ENCODE measurements at places on chromosomes 2 and 18.

GRCh38 chr2:72139471-72139873, 8.2 kb downstream of the CYP26B1 start:
- no peaks in the 10 kb centered on the region for H3K27me3 ChIP-seq
- DNase-seq = no peak
- H3K36me3 ChIP-seq = peaks cover 32% of the 10 kb centered on the region
- H3K27ac ChIP-seq = peak overlapping the region; percentile 98
- peak overlapping the region; percentile 95 for H3K4me3 ChIP-seq
- H3K4me1 ChIP-seq = peaks cover 83% of the 10 kb centered on the region

DNA sequence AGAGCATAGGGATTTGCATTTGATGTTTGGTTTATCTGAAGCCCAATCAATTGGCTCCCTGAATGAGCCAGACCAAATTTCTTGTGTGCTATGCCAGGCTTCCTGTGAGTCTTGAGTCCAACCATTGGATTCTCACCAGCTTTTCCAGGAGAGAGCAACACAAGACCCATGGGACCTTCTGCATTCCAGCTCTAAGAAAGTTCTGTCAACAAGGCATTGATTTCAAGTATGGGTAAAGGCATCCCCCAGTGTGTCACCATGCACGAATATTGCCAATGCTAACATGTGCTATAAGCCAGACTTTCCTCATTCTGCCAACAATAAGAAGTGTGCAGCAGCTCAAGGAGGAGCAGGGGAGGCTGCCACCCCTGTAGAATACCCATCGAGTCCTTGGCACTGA, 266.6 kb downstream of the ETAA1 start:
- H3K27me3 ChIP-seq = no peaks in the 10 kb centered on the region
- no peak overlapping the region for H3K4me3 ChIP-seq
- peaks cover 8% of the 10 kb centered on the region for H3K36me3 ChIP-seq
- peaks cover 12% of the 10 kb centered on the region for H3K4me1 ChIP-seq
- no peak for DNase-seq
- H3K27ac ChIP-seq = no peak overlapping the region

DNA sequence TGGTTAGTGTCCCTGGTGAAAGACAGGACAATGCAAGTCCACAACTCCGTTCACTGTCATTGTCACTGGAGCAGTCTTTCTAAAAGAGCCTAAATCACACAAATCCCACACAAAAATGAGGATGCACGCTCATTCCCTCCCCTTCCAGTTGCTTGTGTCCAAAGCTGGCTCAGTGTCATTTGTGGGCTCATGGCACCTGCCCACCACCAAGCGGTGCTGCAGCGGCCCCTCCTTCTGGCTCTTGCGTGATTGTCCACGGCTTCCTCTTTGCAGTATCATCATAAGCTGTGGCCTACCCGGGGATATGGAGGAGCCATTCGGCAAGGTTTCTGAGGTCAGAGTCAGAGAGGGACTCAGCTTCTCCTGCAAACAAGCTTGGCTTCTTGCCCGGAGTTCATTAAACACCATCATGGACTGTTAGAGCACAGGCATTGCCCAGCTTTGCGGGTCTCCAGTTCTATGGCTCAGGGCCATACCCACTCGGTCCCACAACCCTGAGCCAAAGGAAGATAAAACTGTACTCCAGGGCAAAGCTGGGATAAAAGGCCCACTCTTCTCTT, 179.4 kb upstream of the AGAP1 start:
- DNase-seq = no peak
- H3K27me3 ChIP-seq = no peaks in the 10 kb centered on the region
- H3K4me1 ChIP-seq = peaks cover 1% of the 10 kb centered on the region
- H3K4me3 ChIP-seq = no peak overlapping the region
- no peaks in the 10 kb centered on the region for H3K36me3 ChIP-seq

DNA sequence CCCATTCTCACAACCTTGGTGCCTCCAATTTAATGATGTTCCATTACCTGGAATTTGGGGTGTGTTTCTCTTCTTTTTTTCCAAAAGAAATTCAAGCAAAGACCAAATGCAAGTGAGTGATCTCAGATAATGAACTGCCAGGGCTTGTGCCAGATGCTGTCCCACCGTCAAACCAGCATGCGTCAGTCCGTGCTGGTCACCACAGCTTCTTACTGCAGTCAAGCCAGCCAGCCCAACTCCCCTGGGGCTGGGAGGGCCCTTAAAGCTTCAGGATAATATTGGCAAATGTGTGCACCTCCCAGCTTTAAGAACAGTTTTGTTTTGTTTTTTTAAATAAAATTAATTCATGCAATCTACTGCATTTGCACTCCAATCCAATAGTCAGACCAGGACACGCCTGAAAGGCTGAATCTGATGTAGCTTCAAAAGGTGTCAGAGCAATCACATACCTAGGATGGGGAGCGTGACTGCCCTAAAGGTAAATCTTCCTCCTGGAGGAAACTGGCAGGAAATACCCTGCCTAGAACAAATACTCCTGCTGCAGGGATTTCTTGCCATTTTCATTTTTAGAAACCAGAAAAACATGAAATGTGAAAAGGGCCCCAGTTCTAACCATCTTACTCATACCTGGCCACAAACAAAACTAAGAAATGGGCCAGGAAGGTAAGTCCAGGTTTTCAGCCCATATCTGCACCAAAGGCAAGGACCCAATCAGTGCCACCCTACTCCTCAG, 26.8 kb upstream of the SP3 start:
- peaks cover 39% of the 10 kb centered on the region for H3K4me1 ChIP-seq
- no peaks in the 10 kb centered on the region for H3K27me3 ChIP-seq
- no peak overlapping the region for H3K4me3 ChIP-seq
- H3K27ac ChIP-seq = peak overlapping the region; percentile 48

DNA sequence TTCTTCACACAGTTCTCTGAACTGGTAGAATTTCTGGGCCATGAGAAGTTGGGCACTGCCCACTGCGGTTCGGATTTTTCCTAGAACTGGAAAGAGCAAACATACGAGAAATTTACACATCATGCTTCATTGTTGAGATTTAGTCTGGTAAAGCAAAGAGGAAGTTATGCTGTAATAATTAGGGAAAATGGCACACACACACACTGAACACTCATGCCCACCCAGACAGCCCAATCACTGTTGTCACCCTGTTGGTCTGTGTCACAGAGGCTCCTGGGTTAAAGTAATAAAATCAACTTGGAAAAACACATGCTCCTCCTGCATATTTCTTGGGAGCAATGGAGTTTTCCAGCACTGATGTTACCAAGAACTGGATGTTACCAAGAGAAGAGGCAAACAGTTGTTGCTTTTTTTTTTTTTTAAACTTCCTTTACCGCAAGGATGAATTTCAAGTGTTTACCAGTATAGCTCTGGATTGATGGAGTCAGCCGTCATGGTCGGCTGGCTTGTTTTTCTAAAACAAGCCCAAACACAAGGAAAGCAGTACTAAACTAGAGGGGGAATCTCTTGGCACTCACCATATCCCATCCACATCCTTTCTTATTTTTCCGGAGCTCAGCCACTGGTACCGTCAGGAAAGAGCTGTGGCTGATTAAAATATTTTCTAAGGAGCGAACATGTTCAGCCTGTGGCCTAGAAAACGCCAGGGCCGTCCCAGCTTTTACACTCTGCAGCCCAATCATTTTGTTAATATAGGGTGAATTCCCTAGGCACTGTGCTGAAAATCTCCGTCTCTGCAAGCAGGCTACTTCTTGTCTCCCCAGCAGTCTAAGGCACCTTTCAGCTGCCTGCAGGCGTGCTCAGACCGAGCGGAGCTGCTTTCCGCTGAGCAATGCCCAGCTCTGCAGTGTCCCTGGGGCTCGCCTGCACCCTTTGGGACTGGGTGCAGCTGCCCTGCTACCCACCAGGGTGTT, 58.9 kb downstream of the TGIF1 start:
- H3K4me1 ChIP-seq = peaks cover 16% of the 10 kb centered on the region
- H3K27me3 ChIP-seq = no peaks in the 10 kb centered on the region
- no peak overlapping the region for H3K4me3 ChIP-seq
- no peaks in the 10 kb centered on the region for H3K36me3 ChIP-seq

GRCh38 chr2:199950396-199950795, 4.9 kb downstream of the TYW5 start:
- no peak overlapping the region for H3K27ac ChIP-seq
- peaks cover 13% of the 10 kb centered on the region for H3K4me1 ChIP-seq
- peaks cover 14% of the 10 kb centered on the region for H3K36me3 ChIP-seq
- DNase-seq = no peak

DNA sequence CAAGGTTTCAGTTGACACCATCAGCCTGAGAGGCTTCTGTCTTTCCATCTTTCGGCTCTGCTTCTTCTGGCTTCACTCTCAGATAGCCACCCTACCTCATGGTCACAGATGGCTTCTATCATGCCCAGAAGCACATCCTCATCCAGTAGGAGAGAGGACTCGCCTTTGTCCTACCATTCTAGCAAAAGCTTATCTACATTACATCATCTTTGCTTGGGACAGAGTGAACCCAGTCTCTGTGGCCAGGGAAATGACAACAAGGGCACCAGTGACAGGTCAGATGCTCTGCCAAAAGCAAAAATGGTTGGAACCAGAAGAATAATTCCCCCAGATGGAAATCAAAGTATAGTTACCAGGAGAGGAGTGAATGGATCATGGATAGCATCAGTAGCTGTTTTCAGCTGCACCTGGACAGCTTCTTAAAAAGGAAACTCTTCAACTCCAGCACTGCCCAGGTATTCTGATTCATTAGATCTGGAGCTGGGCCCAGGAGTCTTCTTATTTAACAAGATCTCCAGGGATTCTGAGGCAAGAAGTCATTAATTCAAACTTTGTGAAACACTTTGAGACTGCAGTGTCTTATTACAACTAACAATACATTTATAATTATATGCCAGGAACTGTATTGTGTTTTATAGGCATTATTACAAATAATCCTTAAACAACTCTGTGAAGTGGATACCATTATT, 257.7 kb upstream of the UBE2E3 start:
- H3K4me3 ChIP-seq = no peak overlapping the region
- peaks cover 2% of the 10 kb centered on the region for H3K27me3 ChIP-seq
- no peak for DNase-seq
- H3K36me3 ChIP-seq = no peaks in the 10 kb centered on the region

GRCh38 chr2:65357095-65357958, 75.1 kb downstream of the SPRED2 start:
- H3K4me3 ChIP-seq = no peak overlapping the region
- DNase-seq = no peak
- H3K36me3 ChIP-seq = no peaks in the 10 kb centered on the region
- H3K4me1 ChIP-seq = peaks cover 45% of the 10 kb centered on the region

- H3K36me3 ChIP-seq = peaks cover 5% of the 10 kb centered on the region
- H3K4me1 ChIP-seq = peaks cover 13% of the 10 kb centered on the region
- no peaks in the 10 kb centered on the region for H3K27me3 ChIP-seq
- no peak overlapping the region for H3K4me3 ChIP-seq
These were observed 236.5 kb downstream of the DYM start for GRCh38 chr18:49223837-49224529.

DNA sequence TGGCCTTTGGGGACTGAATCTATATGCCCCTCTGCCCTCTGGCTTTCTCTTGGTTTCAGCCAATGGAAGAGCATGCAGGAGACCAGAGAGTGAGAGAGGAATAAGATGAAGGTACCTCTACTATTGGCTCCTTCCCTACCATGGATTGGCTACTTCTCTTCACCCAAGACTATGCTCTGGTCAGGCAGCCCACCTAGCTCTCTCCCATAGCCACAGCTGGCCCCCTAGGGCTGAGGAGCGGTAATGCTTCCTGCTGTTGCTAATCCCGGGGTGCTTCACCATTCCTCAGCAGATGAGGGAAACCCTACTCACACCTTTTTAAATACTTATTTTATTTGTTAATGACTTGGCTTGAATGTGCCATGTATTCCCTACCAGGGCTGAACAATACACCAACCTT, 142.4 kb downstream of the MREG start:
- no peak overlapping the region for H3K27ac ChIP-seq
- H3K27me3 ChIP-seq = no peaks in the 10 kb centered on the region
- H3K36me3 ChIP-seq = no peaks in the 10 kb centered on the region
- DNase-seq = no peak
- H3K4me1 ChIP-seq = peaks cover 2% of the 10 kb centered on the region

- no peaks in the 10 kb centered on the region for H3K27me3 ChIP-seq
- peaks cover 2% of the 10 kb centered on the region for H3K4me1 ChIP-seq
- H3K27ac ChIP-seq = no peak overlapping the region
These were observed 93.4 kb downstream of the SLC25A12 start for GRCh38 chr2:171800639-171801038.
